Femur (tissue), 1 donor: ENCODE measurements at places on chromosomes 4 and X.

GRCh38 chr4:123477711-123478209, 81.2 kb downstream of the SPRY1 start:
- peak; percentile 81 for DNase-seq

GRCh38 chrX:802846-803245, 172.3 kb downstream of the SHOX start:
- peak; percentile 45 for DNase-seq

DNA sequence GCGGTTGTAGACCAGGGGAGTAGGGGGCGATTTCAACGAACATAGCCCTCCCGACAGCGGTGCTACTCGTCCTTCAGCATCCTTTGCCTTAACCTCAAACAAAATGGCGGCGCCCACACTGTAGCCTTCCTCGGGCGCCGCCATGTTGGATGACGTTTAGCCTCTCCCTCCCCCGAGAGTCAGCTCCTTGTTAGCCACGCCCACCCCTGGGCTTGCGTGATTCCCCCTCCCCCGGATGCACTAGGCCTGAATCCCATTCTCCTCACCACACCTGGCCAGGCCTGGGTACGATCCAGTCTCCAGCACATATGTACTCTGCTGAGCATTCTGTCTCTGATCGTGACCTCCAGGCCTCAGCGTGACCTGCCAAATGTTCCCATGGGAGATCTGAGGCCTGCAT, 49.0 kb upstream of the ZNF157 start:
- DNase-seq = peak; percentile 70

DNA sequence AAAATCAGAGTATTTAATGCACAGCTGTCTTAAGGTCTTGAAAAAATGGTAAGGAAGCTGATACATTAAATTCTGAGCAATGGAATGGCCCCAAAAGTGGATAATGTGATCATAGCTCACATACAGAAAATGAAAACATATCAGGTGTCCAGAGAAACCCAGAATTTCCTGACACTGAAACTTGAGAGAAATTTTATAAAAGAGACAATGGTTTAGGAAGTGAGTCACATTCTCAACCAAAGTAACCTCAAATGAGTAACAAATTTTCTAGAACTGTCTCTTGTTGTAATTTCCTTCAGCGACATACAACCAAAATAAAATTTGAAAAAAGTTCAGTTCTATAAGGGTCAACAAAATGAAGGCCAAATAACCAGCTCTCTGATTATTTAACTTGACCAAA, 37.4 kb upstream of the PACRGL start:
- DNase-seq = no peak

- DNase-seq = peak; percentile 63
These were observed 210.7 kb downstream of the PDGFRA start for GRCh38 chr4:54439831-54440243.

GRCh38 chr4:142318280-142318679, 527.8 kb downstream of the INPP4B start:
- DNase-seq = no peak

DNA sequence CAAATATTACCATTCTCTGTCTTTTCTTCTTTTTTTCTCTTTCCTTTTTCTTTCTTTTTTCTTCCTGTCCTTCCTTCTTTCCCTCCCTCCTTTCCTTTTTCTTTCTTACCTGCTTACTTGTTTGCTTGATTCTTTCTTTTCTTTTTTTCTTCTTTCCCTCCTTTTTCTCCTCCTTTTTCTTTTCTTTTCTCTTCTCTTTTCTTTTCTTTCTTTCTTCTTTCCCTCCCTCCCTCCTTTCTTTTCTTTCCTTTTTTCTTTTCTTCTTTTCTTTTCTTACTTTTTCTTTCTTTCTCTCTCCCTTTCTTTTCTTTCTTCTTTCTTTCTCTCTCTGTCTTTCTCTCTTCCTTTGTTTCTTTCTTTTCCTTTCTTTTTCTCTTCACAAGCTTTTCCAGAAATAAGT, 697.4 kb upstream of the ADGRL3 start:
- no peak for DNase-seq

DNA sequence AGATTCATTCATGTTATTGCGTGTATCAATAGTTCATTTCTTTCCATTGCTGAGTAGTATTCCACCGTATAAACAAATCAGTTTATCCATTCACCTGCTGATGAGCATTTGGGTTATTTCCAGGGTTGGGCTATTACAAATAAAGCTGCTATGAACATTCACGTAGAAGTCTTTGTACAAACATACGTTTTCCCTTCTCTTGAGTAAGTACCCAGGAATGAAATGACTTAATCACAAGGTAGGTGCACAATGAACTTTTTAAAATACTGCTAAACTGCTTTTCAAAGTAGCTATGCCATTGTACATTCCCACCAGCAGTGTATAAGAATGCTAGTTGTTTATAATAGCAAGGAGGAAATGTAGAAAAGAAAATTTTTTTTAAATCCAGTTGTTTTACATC, 35.9 kb downstream of the SYTL4 start:
- DNase-seq = no peak

DNA sequence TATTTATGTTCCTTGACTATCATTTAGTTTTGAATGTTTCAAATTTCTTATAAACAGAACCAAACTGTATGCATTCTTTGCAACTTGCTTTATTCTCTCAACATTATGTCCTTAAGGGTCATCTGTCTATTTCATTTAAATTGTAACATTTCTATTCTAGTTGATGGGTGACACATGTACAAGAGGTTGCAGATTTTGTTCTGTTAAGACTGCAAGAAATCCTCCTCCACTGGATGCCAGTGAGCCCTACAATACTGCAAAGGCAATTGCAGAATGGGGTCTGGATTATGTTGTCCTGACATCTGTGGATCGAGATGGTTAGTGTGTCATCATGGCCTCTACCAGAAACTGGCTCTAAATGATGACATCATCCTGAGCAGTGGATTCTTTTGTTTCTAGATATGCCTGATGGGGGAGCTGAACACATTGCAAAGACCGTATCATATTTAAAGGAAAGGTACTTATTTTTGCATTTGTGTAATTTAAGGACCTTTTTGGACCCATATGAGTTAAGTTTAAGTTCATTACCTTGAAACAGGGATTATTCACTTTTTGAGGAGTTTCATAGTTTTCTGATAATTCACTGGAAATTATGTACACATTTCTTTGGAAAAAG, 6.1 kb downstream of the LIAS start:
- DNase-seq = no peak

DNA sequence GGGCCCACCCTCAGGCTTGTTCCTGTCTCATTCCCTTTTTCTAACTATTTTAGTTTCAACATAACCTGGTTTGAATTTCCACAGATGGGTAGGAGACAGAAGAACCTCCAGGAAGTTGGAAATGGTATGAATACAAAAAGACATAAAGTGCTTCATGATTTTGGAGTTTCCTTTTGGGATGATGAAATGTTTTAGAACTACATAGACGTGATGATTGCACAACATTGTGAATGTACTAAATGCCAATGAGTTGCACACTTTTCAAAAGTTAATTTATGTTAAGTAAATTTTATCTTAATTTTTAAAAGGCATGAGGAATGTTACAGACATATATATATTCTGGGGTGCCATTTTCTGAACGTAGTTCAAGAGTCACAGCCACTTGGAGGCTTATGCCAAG, 41.1 kb upstream of the IBSP start:
- no peak for DNase-seq

DNA sequence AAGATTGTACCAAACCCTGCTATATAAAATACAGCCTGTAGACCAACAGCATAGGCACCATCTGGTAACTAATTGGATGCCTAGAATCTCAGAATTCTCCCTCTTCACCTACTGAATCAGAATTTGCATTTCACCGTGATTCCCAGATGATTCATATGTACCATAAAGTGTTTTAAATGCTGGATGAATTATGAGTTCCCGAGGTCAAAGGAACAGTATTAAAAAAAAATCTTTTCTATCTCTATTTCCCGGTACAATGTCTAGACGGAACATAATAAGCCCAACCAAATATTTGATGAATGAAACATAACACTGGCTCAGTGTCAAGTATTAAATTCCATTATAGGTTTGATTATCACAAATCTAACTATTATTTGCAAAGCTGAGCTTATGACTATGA, 280.0 kb downstream of the ANKRD50 start:
- DNase-seq = no peak

- no peak for DNase-seq
These were observed 118.5 kb downstream of the CFAP299 start for GRCh38 chr4:80454040-80454439.

GRCh38 chr4:8664031-8664805, 71.7 kb downstream of the CPZ start:
- DNase-seq = no peak

- no peak for DNase-seq
These were observed 2.0 kb upstream of the NYX start for GRCh38 chrX:41445171-41445570.

DNA sequence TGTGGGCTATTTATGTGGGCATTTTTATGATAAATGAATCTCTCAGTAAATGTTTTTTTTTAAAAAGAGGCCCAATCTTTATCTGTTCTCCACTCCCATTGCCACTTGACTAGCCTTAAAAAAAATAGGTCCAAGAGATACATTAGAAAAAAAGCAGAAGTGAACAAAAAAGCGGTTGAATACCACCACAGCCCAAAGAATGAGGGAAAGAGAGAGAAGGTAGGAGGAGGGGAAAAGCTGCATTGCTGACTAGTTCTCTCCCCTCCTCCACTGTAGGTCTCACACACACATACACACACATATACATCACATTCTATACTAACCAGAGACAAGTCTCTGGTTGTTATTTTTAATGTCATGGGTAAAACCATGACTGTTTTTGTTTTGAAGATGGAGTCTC, 95.8 kb upstream of the IL13RA1 start:
- no peak for DNase-seq

GRCh38 chrX:18997916-18998315, 14.0 kb upstream of the PHKA2 start:
- DNase-seq = no peak

DNA sequence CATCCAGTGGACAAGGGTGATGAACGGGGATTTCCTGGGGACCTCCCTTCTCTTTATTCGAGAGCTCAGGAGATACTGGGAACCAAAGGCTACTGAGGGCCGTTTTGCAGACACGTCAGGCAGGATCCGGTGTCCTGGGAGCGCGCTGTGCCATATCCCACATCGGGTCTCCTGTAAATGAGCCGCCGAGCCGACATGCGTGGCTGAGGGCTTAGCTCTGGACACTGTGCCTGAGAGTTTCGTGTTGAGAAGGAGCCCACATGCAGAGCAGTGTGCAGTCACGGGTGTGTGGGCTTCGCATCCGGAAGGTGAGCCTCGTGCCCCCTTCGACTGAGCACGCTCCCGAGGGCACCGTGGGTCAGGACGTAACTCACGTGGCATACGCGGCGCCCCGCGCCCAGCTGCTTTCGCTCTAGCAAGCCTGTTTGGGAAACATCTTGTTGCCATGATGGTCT, 28.5 kb upstream of the HGFAC start:
- DNase-seq = peak; percentile 6

DNA sequence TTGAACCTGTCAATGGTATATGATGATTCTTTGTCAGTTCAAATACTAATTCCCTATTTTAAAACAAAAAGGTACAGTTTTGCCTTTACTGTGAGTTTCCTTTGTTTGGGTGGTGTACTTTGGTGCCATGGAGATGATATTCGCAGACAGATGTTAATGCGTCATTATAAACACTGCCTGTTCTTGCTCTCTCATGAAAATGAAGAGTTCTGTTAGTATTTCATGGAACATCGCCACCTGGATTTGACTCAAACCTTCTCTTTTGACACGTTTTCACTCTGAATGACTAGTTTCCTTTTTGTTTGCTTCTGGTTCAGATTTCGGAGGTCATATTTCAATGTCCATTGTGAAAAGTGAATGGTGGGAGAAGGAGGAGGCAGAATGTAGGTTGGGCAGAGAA, 6.9 kb upstream of the CTSO start:
- no peak for DNase-seq

DNA sequence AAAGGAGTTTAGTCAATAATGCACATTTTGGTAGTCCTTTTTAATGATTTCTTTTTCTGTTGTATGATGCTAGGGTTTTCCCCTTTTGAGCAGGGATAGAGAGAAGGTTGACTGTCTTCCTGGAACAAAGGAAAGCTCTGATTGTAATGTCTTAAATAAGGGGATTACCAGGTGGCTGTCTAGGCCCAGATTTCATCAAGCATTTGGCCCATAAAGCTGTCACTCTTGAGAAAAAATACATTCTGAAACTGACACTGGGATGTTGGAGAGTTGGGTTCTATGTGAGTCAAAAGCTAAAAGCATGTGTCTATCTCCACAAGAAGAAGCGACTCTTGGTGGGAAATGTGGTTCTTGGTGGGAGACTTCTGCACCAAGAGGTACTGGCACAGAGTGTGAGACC, 26.4 kb downstream of the KIAA1210 start:
- no peak for DNase-seq

GRCh38 chr4:37981844-37982720, 21.9 kb downstream of the PTTG2 start:
- DNase-seq = no peak
